ENCODE measurements at places on chromosomes 5 and 9. TPM values are rescaled to one million over a fixed set of nuclear protein-coding genes. Genes with fewer than 3 reads are reported as not detected.

The ANKRD33B gene
- total RNA-seq = 3.3 TPM

The CSF1R gene
- 125 TPM for total RNA-seq

The TYRP1 gene
- 1.0 TPM for total RNA-seq

GRCh38 chr5:27571681-27572080 lies 533.3 kb upstream of the CDH9 start:
- DNase-seq = no peak
- H3K36me3 ChIP-seq = no peaks in the 10 kb centered on the region
- H3K27ac ChIP-seq = no peak overlapping the region
- no peak overlapping the region for H3K4me3 ChIP-seq

The AHRR gene
- total RNA-seq = 3.8 TPM

GRCh38 chr5:10289353-10289752 lies 18.3 kb downstream of the CMBL start:
- no peak for DNase-seq
- no peaks in the 10 kb centered on the region for H3K27me3 ChIP-seq
- H3K36me3 ChIP-seq = no peaks in the 10 kb centered on the region
- no peaks in the 10 kb centered on the region for H3K4me1 ChIP-seq
- H3K27ac ChIP-seq = no peak overlapping the region

The HRH2 gene
- total RNA-seq = 15.3 TPM

The C9orf153 gene
- 1.3 TPM for total RNA-seq

- H3K36me3 ChIP-seq = no peaks in the 10 kb centered on the region
- H3K27me3 ChIP-seq = no peaks in the 10 kb centered on the region
- no peak for DNase-seq
- H3K4me3 ChIP-seq = peak within 1 kb of the TSS; percentile 40
- H3K4me1 ChIP-seq = no peaks in the 10 kb centered on the region
Observed at GRCh38 chr9:137222190-137223077, at the start of gene RNF208. Gene RNF208, minus strand, starts transcription at chr9:137222240. Its CDS starts 1,028 bp downstream, at chr9:137221212.

The PRR7 gene
- 1.9 TPM for total RNA-seq

DNA sequence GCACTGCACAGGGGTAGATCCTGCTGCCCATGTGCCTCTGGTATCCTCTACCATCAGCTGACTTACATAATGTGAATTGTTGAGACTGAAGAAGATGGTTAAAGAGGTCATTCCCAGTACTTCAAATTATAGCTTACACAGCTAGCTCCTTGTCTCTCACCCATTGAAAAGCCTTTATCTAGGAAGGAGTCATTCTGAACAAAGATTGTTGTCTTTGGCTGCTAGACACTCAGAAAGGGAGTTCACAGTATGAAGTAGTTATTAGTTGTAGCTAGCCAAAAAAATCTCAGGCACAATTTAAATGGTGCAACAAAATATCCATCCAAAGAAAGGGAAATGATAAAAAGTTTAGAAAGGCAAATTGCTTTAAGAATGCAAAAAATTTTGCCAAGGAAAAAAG lies 102.0 kb upstream of the NREP start:
- H3K4me3 ChIP-seq = no peak overlapping the region
- no peaks in the 10 kb centered on the region for H3K27me3 ChIP-seq
- no peak overlapping the region for H3K27ac ChIP-seq
- no peaks in the 10 kb centered on the region for H3K36me3 ChIP-seq

GRCh38 chr9:96084331-96084734 lies 208.8 kb downstream of the ERCC6L2 start:
- no peaks in the 10 kb centered on the region for H3K27me3 ChIP-seq
- no peak for DNase-seq

GRCh38 chr9:129554649-129555048 lies 66.3 kb downstream of the C9orf50 start:
- no peak overlapping the region for H3K4me3 ChIP-seq
- DNase-seq = no peak
- H3K27me3 ChIP-seq = no peaks in the 10 kb centered on the region
- no peaks in the 10 kb centered on the region for H3K36me3 ChIP-seq
- no peaks in the 10 kb centered on the region for H3K4me1 ChIP-seq

DNA sequence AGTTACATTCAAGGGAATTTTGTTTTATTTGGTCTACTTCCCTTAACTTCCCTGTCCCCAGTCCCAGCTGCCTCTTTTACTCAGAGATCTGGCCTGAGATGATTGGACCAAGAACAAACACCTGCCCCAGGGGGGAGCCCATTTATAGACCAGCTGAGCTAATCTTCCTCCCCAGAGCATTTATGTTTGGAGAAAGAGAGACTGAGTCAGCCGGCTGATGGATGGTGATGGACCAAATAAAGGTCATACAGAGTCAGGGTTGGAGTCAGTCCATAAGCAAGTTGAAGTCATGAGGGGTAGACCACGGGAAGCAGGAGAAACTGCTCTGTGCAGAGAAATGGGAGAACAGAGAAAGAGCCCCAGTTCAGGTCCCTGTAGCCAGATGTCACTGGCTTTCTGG lies 77.7 kb downstream of the TMEM174 start:
- no peak overlapping the region for H3K27ac ChIP-seq
- no peaks in the 10 kb centered on the region for H3K4me1 ChIP-seq
- H3K4me3 ChIP-seq = no peak overlapping the region
- H3K36me3 ChIP-seq = no peaks in the 10 kb centered on the region
- H3K27me3 ChIP-seq = no peaks in the 10 kb centered on the region

All from aorta (tissue), 5 donors.